Thymus (tissue), 14 donors: ENCODE measurements at places on chromosomes 11 and 22.

GRCh38 chr11:94837317-94837716, 69.2 kb downstream of the AMOTL1 start:
- no peaks in the 10 kb centered on the region for H3K27me3 ChIP-seq
- no peak overlapping the region for H3K27ac ChIP-seq
- no peak overlapping the region for H3K4me3 ChIP-seq
- DNase-seq: no peak

GRCh38 chr11:69574608-69575255, 66.2 kb upstream of the CCND1 start:
- peaks cover 2% of the 10 kb centered on the region for H3K27me3 ChIP-seq
- no peak for DNase-seq
- no peaks in the 10 kb centered on the region for H3K36me3 ChIP-seq

- no peak overlapping the region for H3K27ac ChIP-seq
- peaks cover 3% of the 10 kb centered on the region for H3K27me3 ChIP-seq
- no peak overlapping the region for H3K4me3 ChIP-seq
- H3K36me3 ChIP-seq: no peaks in the 10 kb centered on the region
- DNase-seq: no peak
- H3K4me1 ChIP-seq: no peaks in the 10 kb centered on the region
Measured at GRCh38 chr11:75260396-75261170, 20.0 kb downstream of the TPBGL start.

- no peak for DNase-seq
- no peak overlapping the region for H3K4me3 ChIP-seq
Measured at GRCh38 chr11:65915821-65916251, 3.0 kb downstream of the C11orf68 start.

GRCh38 chr11:118618991-118619375, 11.6 kb downstream of the PHLDB1 start:
- no peak overlapping the region for H3K27ac ChIP-seq
- no peak overlapping the region for H3K4me3 ChIP-seq
- H3K27me3 ChIP-seq: peaks cover 21% of the 10 kb centered on the region
- peaks cover 25% of the 10 kb centered on the region for H3K4me1 ChIP-seq
